ENCODE measurements at places on chromosomes 13 and 19. TPM values are rescaled to one million over a fixed set of nuclear protein-coding genes. Genes with fewer than 3 reads are reported as not detected.

IZUMO4 gene
- 9.2 TPM for polyA plus RNA-seq

ZNF90 gene
- polyA plus RNA-seq: 3.3 TPM

HCST gene
- 17.3 TPM for polyA plus RNA-seq

RYR1 gene
- 1.1 TPM for polyA plus RNA-seq

CPAMD8 gene
- polyA plus RNA-seq: 4.5 TPM

- no peak for DNase-seq
Measured at GRCh38 chr13:105426441-105426840, 1109.0 kb downstream of the EFNB2 start.

DNA sequence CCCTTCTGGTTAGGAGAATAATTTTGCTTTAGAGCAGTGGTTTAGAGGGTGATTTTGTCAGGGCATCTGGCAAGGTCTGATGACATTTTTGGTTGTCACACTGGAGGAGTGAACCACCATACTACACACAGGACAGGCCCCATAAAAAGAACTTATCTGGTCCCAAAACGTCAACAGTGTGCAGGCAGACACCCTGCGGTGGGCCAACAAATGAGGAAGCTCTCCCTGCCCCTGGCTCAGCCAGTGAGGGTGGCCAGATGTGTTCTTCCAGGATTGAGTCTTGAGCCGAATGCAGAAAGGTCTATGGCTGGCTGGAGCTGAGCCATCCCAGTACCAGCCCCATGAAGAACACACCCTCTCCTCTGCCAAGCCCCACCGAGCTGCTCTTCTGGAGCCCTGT is 149.2 kb downstream of the MIPEP start:
- DNase-seq: no peak

DNA sequence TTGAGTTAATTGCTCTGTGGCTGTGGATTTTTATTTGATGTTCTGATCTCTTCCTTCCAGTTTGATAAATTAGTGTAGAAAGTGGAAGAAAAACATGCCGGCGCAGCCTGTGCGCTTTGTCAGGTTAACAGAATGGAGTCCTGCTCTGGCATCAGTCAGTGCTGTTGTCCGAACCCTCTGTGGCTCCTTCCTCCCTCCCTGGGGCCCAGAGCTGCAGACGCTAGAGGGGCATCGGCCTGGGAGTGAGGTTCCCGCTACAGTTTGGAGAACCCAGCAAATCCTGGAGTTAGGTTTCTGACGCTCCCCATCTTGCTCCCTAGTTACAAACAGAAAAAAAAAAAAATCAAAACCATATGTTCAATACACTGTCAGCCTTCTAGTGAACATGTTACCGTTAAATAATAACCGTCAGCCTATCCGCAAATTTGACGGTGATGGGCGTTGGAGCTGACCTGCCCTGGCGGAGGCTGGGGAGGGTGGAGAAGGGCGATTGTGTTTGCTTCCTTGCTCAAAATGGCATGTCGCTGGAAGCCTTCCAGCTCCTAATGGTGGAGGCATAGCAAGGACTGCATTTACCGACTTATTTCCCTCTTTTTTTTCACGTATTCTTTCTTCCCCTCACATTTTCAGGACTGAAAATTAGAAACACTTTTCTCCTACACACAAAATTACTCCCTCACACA is 13.6 kb downstream of the MBNL2 start:
- no peak for DNase-seq

DNA sequence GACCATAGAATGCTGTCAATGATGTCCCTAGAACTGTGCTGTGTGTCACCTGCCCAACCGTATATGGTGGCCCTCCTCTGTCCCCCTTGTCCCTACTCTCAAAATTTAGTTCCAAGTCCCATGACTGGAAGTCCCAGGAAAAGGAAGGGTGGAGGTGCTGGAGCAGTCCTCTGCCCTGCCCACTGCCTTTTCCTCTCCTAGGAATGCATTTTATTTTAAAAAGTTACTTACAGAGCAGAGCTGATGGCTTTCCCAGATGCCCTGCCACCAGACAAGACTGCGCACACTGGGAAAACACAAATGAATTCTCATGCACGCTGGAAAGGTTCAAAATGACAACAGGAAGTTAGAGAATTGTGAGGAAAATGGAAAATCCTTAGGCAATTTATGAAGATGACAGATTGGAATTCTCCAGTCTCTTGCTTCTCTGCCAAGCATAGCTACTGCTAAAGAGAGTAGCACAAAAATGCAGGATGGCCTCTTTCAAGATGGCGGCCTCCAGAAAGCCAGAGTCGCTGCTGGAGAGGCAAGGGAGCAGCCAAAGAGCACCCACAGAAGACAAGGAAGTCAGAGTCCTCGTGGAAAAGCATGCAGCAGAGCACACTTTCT is 117.1 kb upstream of the TSC22D1 start:
- no peak for DNase-seq

GRCh38 chr13:35723053-35723461 is 246.6 kb upstream of the MAB21L1 start:
- DNase-seq: no peak

DNA sequence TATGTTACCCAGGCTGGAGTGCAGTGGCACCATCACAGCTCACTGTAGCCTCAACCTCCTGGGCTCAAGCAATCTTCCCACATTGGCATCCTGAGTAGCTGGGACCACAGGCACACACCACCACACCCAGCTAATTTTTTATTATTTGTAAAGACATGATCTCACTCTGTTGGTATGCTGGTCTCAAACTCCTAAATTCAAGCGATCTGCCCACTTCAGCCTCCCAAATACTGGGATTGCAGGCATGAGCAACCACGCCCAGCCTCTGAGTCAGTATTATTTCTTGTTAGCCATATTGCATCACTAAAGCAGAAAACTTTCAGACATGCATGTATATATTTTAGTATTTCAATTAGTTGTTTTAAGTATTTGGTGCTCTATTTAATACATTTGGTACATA is 376.4 kb downstream of the GPC6 start:
- no peak for DNase-seq

- DNase-seq: no peak
Measured at GRCh38 chr13:76533251-76533650, 353.0 kb downstream of the KCTD12 start.

DNA sequence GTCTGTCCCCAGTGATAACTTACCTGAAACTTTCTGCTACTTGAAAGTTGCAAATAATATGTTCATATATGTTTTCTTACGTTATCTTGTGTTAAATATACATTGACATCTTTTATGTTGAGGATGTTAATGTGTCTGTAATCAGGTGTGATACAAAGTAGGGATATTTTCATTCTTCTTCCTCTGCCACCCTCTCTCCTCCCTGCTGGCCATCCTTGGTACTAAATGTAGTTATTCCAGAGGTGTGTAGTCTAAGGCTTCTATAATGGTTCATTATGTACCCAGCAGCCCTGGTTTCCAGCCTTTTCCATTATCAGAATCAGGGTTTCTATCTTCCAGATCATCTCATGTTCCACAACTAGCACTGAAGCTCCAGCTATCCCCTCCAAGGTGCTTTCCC is 606.7 kb upstream of the KLHL1 start:
- DNase-seq: no peak

DNA sequence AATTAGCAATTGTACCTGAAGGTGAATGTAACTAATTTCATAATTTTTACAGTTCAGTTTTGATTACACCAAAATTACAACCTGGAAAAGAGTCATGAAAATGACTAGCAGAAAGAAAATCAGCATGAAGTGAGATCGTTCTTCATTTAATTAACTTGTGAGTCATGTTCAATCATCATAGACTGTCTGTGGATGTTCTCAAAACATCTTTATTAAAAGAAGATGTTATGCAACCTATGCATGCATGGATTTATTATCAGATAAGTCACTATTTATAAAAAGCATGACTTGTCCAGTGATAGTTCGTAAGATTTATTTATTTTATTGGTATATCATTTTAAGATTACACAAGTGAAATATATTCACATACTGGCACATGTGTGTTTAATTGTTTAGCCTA is 245.9 kb downstream of the ITGBL1 start:
- DNase-seq: no peak

DNA sequence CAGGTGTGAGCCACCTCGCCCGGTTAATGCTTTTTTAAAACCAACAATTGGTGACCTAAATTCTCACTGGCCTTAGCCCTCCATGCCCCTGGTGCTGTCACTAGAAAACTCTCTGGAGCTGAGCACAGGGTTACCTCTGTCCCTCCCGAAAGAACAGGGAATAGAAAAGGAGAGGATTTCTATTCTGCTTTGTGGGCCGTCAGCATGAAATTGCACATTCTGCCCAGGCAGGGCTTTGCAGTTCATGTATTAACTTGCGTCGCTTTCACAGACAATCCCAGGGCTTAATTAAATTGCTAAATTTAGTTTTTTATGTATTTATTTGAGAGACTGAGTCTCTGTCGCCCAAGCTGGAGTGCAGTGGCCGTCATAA is 583 bp upstream of the ZNF480 start:
- no peak for DNase-seq

- DNase-seq: no peak
Measured at GRCh38 chr19:30224689-30225606, 147.2 kb upstream of the ZNF536 start.

DNA sequence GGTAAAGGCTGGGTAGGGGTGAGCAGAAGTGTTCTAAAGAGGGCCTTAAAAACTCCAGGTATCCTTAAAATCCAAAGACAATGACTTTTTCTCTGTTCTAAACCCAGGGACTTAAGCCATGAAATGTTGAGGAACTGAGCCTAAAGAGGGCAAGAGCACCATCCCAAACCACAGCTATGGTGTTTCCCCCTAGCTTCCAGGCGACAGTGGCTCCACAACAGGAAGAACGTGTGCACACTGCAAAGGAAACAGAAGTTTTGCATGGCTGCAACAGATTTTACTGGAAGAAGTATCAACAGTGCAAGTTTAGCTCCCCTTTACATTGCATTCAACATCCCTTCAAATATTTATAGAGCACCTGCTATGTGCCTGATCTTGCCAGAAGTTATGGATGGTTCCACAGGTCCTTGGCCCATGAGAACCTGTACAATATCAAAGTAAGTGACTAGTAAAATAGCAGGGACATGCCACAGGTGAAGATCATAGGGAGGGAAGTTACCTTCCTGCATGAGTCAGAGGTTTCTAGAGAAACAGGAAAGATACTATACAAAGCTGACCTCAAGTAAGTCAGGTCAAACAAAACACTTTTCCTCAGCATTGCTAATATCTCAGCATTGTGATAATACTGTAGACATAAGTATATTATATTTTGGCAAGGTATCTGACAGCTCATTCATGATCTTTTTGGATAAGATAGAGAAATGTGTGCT is 8.4 kb upstream of the KCTD12 start:
- DNase-seq: no peak

GRCh38 chr13:21427741-21428140 is 31.4 kb downstream of the ZDHHC20 start:
- DNase-seq: no peak

DNA sequence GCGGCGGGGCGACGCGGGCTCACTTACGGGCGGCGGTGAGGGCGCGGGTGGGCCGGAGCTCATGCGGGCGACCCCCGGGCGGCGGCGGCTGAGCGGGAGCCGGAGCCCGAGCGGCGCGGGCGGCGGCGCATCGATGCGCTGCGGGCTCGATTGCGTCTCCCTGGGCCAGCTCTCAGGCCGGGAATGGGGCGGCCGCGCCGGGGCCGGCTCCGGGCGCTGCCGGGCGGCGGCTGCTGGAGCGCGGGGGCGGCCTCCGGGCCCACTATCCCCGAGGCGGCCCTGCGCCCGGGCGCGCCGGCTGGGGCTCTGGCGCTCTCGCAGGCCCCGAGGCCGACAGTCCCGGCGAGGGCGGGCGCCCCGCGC is 1.4 kb upstream of the TSHZ3 start:
- no peak for DNase-seq

DNA sequence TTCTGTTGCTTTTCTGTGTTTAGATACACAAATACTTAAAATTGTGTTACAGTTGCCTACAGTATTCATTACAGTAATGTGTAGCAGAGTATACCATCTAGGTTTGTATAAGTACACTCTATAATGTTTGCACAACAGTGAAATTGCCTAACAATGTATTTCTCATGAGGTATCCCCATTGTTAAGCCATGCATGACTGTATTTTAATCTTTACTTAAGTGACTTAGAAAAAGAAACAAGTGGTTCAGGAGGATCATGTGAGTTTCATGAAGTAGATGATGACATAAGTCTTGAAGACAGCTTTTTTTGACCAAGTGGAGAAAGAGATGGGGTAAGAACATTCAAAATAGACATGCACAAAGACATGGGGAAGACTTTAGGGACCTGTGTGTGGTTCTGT is 8.4 kb upstream of the KCTD4 start:
- DNase-seq: no peak

- no peak for DNase-seq
Measured at GRCh38 chr13:93360021-93360420, 133.4 kb downstream of the GPC6 start.

GRCh38 chr13:39322836-39323585 is 280.0 kb downstream of the LHFPL6 start:
- DNase-seq: no peak

DNA sequence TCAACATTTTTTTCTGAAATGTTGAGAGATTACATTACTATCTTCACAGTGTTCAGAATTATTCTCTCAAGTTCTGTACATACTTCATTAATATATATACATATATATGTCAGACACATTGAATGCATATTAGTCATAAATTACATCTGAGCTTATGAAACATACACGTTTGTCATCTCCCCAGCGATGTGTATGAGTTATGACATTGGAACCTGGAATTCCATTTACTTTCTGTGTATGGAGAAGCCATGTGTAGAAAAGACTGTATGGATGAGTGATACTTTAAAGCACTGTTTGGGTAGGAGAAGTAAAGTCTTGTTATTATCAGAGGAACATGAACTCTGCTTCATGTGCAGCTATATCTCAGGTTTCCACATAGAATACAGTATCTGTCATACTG is 167.2 kb downstream of the FGF14 start:
- no peak for DNase-seq

GRCh38 chr19:12194827-12195731 is 32.2 kb downstream of the ZNF136 start:
- DNase-seq: peak; percentile 67
